Endodermal cell (in vitro differentiated cells): ENCODE measurements at places on chromosomes 5 and 9. TPM values are rescaled to one million over a fixed set of nuclear protein-coding genes. Genes with fewer than 3 reads are reported as not detected.

KIAA1958 gene
- total RNA-seq = 39.0 and 44.6 TPM in 2 replicates

- H3K36me3 ChIP-seq = no peaks in the 10 kb centered on the region
- DNase-seq = no peak
- H3K27me3 ChIP-seq = no peaks in the 10 kb centered on the region
- no peaks in the 10 kb centered on the region for H3K4me1 ChIP-seq
- no peak overlapping the region for H3K27ac ChIP-seq
Measured at GRCh38 chr9:118533101-118533500, 828.9 kb downstream of the TLR4 start.

CDO1 gene
- 6.9 and 7.6 TPM in 2 replicates for total RNA-seq

DNA sequence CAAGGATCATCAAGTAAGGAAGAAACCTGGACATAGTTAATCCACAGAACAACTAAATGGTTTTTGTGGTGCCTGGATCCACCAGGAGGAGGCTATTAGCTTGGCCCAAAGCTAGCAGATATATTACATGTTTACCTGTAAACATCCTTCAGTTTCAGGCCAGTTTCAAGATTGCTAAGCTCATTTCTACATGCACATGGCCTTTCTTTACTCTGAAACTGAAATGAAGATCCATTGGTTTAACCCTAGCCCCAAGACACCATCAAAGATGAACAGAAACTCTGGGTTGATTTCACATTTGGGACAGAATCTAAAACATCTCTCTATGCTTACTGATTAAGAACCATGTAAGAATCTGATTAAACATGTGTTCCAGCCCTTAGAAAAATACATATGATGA is 611.8 kb downstream of the TLE1 start:
- no peaks in the 10 kb centered on the region for H3K36me3 ChIP-seq
- no peak for DNase-seq
- H3K27me3 ChIP-seq = no peaks in the 10 kb centered on the region
- no peak overlapping the region for H3K27ac ChIP-seq
- H3K4me1 ChIP-seq = peaks cover 5% of the 10 kb centered on the region
- H3K4me3 ChIP-seq = no peak overlapping the region

DBH gene
- not detected in 3 replicates for total RNA-seq

DNA sequence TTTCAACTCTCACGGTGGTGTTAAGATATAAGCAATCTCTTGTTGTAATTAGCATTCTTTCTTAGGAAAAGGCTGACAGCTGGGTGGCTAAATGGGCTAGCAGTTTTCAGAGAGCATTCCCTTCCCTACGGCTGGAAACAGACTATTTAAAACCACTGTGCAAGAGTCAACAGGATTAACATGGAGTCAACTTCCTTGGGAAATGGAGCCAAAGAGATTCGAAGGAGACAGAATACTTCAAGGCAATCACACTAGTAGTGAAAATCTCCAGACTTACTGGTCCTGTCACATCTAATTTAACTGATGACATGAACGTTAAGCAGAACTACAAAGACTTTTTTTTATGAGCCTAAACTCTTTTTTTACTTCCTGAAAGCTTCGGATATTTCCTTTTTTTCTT is 453.3 kb upstream of the ITGA1 start:
- no peak overlapping the region for H3K27ac ChIP-seq
- DNase-seq = no peak
- H3K27me3 ChIP-seq = no peaks in the 10 kb centered on the region
- H3K36me3 ChIP-seq = no peaks in the 10 kb centered on the region

GRCh38 chr9:130765137-130766020 is 69.7 kb upstream of the ABL1 start:
- no peaks in the 10 kb centered on the region for H3K4me1 ChIP-seq
- no peak overlapping the region for H3K4me3 ChIP-seq
- DNase-seq = no peak
- H3K27me3 ChIP-seq = no peaks in the 10 kb centered on the region

CHSY3 gene
- total RNA-seq = 0.73 to 2.4 TPM (median 2.0 TPM) in 3 replicates

DNA sequence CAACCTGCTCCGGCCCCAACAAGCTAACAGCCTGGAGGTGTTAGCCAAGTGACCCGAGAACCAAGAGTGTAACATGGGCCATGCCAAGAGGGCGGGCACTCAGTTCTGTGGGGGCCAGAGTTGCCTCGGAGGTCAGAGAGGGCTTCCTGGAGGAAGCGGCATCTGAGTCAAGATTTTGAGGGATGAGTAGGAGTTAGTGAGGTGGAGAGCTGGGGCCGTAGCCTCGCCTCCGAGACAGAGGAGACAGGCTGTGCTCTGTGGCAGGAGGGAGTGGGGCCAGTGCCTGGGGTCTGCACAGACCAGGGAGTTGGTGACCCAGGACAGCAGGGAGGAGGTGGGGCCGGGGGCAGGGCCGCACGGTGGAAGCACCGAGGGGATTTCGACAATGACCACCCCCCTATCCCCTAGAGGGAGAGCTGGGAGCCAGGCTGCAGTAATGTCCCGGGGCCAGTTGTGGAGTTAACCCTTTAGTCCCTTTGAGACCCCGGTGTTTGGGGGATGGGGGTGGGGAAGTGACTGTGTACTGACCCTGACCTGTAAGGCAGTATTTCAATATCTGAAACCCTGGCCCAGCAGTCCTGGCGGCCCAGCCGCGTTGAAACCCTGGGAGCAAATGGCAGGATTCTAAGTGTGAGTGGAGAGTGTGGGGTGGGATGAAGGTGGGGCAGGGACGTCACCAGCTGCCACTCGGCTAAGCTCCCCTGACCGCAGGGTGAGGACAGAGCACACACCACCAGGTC is 148.7 kb upstream of the COL5A1 start:
- no peak for DNase-seq
- H3K27ac ChIP-seq = no peak overlapping the region
- no peaks in the 10 kb centered on the region for H3K4me1 ChIP-seq
- H3K4me3 ChIP-seq = no peak overlapping the region
- H3K36me3 ChIP-seq = no peaks in the 10 kb centered on the region

WASHC1 gene
- total RNA-seq = 23.1 to 24.1 TPM (median 23.4 TPM) in 3 replicates

GRCh38 chr9:90064248-90064647 is 459.4 kb downstream of the GADD45G start:
- no peaks in the 10 kb centered on the region for H3K36me3 ChIP-seq
- no peak for DNase-seq
- H3K4me3 ChIP-seq = no peak overlapping the region

ADAMTS16 gene
- 7.4 and 11.1 TPM in 2 replicates for total RNA-seq

DNA sequence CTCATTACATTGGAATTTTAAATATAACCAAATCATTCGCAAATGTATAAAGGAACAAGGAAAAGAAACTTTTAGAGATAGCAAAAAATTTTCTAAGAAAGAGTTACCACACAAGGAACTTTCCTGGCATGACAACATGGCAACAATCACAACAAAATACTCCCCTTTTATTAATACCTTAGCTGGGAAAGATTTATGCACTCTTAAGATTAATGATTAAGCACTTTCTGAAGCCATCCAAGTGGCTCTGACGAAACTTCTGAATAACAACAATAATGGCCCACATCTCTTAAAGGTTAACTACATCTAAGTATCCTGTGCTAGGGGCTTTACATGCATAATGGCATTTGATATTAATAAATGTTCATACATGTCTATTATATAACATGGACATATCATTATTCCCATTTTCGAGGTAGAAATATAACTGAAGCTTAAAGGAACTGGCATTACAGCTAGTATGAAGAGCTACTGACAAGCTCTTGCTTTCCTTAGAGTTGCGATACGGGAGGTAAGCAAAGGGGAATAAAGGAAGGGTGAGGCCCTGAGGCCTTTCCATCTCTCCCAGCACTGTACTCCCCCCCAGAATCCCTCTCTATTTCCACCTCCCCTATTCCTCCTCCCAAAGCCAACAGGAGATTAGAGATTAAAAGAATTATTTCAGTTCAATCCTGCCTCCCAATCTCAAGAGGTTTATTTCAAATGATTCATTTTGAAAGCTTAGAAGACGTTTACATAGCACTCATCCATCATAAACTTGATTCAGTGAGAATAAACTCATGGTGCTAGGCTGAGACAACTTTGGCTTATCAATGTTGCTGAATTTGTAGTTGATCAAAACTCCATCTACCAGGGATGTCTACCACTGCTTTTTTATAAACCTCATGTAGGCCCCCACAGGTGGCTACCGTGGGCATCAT is 9.6 kb downstream of the MTMR12 start:
- H3K4me3 ChIP-seq = no peak overlapping the region
- H3K36me3 ChIP-seq = no peaks in the 10 kb centered on the region
- H3K27me3 ChIP-seq = no peaks in the 10 kb centered on the region
- no peak overlapping the region for H3K27ac ChIP-seq

PRSS3 gene
- total RNA-seq = not detected in 2 replicates

DNA sequence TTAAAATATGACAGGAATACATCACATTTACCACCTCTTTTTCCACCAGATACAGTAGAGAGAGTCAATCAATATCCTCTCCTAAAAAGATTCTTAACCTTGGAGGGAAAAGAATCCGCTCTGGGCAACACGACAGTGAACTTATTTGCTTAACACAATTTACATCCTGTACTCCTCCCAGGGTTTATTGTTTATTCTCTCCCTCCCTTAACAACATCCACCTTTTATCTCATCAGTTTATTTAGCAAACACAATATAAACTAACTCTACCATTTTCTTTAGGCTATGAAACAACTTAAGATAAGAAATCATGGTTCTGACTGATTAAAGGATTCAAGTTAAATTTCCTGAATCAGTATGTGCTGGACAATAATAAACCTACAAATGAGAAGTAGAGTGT is 50.9 kb downstream of the CERT1 start:
- H3K4me1 ChIP-seq = peaks cover 13% of the 10 kb centered on the region
- peaks cover 20% of the 10 kb centered on the region for H3K36me3 ChIP-seq
- H3K27ac ChIP-seq = no peak overlapping the region

- no peaks in the 10 kb centered on the region for H3K36me3 ChIP-seq
- no peak for DNase-seq
- peaks cover 5% of the 10 kb centered on the region for H3K4me1 ChIP-seq
- H3K27ac ChIP-seq = no peak overlapping the region
- H3K27me3 ChIP-seq = no peaks in the 10 kb centered on the region
Measured at GRCh38 chr5:72074251-72074650, 33.0 kb upstream of the MAP1B start.
